ENCODE measurements at places on chromosomes 11 and 22. TPM values are rescaled to one million over a fixed set of nuclear protein-coding genes. Genes with fewer than 3 reads are reported as not detected.

- no peak for DNase-seq
These were observed 12.8 kb downstream of the SLC37A2 start for GRCh38 chr11:125075900-125076317.

DNA sequence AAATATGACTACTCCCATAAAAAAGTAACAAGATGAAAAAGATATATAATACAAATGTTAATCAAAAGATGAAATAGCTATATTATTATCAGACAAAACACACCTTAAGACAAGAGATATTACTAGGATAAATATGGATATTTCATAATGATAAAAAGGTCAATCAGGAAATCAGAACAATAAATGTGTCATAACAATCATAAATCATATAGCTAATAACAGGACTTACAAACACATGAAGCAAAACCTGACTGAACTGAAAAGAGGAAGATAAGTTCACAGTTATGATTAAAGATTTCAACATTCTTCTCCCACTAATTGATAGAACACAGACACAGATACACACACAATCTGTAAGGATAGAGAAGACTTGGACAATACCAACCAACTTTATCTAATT, 47.2 kb downstream of the EIF3M start:
- no peak for DNase-seq

The PLAAT2 gene
- total RNA-seq = 0.63 TPM

DNA sequence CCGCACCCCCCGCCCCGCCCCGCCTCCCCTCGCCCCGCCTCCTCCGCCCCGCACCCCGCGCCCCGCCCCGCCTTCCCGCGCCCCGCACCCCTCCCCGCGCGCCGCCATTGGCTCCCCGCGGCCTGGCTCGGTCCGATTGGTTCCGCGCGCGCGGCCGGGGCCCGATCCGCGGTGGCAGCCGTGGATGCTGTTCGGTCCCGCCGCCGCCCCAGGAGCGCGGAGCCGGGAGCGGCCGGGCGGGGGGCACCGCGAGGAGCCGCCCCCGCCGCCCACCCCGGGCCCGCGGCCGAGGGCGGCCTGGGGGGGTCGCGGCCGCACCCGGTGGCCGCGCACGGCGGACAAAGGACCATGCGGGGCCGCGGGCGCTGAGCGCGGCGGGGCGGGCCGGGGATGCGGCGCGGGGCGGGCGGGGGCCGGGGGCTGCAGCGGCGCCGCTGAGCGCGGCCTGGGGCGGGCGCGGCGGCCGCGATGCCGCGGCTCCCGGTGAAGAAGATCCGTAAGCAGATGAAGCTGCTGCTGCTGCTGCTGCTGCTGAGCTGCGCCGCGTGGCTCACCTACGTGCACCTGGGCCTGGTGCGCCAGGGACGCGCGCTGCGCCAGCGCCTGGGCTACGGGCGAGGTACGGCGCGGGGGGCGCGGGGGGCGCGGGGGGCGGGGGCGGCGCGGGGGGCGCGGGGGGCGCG, at the start of gene B4GALNT4:
TSS of gene B4GALNT4 (plus strand) at position 164 of the 683 bp plus-strand sequence. CDS start at position 469, 305 bp downstream.
- DNase-seq = peak; percentile 33

GRCh38 chr11:32178692-32179091, 87.8 kb downstream of the RCN1 start:
- DNase-seq = no peak

DNA sequence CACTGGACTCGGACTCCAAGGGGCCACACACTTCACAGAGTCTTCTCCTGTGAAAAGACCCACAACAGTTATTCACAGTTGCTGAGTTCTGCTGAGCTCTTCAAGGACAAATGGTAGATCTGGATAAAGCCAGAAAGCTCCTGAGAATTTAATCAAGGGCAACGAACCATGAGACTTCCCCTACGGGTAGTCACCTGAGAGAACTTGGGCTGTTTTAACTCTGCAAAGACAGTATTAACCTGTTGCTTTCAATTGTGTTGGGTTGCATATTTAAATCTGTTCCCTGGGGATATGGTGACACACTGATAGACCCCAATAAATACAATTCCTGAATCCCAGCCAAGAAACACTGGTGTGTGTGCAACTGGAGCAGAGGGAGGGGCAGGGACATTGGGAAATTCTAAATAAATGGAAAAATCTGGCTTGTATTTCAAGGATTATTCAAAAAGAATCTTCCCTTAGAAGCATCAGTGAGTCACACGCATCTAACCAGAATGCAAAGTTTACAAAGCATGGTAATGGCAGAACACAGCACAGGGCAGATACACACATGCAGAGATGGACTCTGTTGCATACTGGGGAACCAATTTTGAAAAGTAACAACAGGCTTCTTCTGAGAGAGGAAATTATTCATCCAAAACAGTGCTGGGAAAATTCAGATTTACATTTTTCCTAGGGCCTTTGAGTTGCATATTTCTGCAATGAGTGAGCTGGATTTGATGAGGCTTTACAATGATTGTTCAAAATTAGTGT, 4.0 kb downstream of the KCNJ1 start:
- DNase-seq = no peak

- no peak for DNase-seq
These were observed 25.6 kb downstream of the PGA5 start for GRCh38 chr11:61266602-61267001.

The KCNJ1 gene
- total RNA-seq = 0.70 TPM

Measured in T-helper 17 cell (primary cell).